ENCODE measurements at places on chromosomes 11 and 22.

GRCh38 chr22:40950962-40951794, at the start of gene RBX1:
Gene RBX1, plus strand, starts transcription at chr22:40951378. Its CDS starts 21 bp downstream, at chr22:40951399.
- peak; percentile 98 for DNase-seq

DNA sequence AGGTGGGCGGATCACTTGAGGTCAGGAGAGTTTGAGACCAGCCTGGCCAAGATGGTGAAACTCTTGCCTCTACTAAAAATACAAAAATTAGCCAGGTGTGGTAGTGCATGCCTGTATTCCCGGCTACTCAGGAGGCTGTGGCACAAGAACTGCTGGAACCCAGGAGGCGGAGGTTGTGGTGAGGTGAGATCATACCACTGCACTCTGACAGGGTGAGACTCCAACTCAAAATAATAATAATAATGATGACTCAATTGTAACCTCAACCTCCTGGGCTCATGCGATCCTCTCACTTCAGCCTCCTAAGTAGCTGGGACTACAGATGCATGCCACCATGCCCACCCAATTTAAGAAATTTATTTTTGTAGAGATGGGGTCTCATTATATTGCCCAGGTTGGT, 15.6 kb upstream of the CHRNA10 start:
- no peak for DNase-seq

- no peak for DNase-seq
These were observed 180.7 kb upstream of the NCAM1 start for GRCh38 chr11:112780351-112781087.

DNA sequence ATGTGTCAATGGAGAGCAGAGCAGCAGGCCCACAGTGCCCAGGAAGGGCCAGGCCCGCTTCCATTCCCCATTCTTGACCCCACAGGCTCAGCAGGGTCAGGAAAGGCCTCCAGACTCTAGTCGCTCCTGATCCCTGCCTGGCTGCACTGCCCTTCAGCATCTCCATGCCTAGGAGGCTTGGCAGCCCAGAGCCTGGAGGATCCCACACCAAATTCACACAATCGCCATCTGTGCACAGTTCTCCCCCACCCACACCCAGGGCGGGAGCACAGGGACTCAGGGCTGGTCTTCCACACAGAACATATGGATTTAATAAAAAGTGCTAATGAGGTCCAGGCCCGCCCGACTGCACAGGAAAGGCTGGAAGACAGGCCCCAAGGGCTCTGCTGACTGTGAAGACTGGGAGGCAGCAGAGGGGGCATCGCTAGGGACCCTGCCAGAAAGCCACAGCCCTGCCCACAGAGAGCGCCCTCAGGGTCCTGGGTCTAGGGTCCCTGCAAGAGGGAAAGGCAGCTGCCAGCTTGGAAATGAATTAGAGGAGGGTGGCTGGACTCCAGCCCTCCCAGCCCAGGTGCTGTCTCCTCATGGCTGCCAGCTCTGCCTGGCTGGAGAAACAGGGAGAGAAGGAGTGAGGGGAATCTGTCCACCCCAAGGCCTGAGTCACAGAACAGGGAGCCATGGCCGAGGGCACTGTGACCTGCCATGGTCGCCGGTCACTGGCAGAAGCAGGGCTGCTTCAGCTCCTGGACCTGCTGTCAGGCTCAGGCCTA, 39.7 kb downstream of the DKK3 start:
- no peak for DNase-seq

DNA sequence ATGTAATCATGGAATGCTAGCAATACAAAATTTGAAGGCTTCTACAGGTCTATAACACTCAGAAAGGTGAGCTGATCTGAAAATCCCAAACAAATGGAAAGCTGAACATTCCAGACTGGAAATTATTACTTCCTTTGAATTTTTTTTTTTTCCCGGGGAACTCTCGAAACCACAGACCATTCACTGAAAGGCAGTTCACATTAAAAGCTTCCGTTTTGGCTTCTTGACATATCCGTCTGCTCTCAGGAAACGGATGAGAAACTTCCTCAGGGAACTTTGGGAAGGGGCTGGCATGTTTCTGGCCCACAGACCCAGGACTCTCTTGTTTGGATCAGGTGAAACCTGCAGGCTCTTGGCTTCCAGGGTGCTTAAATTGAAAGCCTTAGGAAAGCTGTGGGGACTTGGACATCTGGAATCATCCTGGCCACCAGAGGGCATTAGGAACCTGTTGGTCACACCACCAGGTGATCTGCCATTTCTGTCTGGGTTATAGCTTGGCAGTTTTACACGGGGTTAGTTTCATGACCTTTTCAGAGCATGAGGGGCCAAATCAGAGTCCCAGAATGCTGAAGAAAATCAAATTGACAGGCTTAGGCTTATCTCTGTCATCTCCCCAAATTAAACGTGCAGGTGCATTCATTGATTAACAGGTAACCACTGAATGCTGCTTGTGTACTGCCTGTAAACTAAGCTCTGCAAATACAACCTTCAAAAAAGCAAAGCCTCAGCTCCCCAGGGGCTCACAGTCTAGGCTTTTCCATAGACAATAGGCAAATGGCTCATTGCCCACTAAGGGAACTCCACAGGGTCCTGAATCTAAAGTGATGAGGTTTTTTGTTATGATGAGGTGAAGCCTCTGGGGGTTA, 22.7 kb upstream of the GRAMD1B start:
- peak; percentile 38 for DNase-seq

DNA sequence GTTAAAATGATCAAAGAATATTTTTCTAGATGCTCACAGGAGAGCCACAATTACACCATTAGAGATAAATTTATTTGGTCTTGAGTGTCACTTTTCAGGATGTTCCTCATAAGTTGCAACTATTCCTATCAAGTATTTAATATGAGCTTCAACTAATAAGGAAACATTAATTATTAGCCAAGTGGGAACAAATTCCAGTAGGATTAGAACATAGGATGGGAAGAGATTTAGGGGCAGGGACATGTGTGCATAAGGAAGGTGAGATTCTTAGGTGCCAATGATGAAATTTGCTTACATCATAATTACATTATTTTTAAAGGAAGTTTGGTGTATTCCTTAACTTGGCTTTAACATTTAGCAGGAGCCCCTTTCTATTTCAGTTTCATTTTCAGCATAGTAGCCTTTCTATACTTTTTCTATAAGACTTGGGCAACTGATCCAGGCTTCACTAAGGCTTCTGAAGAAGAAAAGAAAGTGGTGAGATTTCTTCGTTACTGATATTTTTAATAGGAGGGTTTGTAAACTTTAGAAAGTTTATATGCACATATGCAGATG, 38.8 kb downstream of the CSRP3 start:
- no peak for DNase-seq

GRCh38 chr11:130063451-130063850, 6.2 kb upstream of the APLP2 start:
- no peak for DNase-seq

- peak; percentile 74 for DNase-seq
These were observed 14.0 kb downstream of the PSMD13 start for GRCh38 chr11:250740-251299.

- DNase-seq, result peak; percentile 65
These were observed 69.1 kb downstream of the NAT10 start for GRCh38 chr11:34174412-34175041.

GRCh38 chr11:14414470-14415461, 55.8 kb upstream of the RRAS2 start:
- peak; percentile 57 for DNase-seq

DNA sequence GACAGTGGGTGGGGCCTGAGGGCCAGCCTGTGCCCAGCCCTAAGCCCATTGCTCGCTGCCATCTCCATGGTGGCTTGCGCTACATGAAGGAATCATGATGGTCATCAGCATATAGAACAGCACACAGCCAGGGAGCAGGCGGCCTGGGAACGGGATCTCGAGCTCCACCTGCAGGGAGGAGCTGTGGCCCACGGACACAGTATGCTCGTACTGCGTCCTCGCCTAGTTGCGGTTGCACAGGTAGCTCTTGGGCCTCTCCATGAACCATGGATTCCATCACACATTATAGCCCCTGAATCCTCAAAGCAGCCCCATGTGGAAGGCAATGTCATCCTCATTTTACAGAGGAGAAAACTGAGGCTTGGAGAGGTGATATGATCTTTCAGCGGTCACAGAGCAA, 15.1 kb downstream of the SEC14L4 start:
- DNase-seq, result no peak

DNA sequence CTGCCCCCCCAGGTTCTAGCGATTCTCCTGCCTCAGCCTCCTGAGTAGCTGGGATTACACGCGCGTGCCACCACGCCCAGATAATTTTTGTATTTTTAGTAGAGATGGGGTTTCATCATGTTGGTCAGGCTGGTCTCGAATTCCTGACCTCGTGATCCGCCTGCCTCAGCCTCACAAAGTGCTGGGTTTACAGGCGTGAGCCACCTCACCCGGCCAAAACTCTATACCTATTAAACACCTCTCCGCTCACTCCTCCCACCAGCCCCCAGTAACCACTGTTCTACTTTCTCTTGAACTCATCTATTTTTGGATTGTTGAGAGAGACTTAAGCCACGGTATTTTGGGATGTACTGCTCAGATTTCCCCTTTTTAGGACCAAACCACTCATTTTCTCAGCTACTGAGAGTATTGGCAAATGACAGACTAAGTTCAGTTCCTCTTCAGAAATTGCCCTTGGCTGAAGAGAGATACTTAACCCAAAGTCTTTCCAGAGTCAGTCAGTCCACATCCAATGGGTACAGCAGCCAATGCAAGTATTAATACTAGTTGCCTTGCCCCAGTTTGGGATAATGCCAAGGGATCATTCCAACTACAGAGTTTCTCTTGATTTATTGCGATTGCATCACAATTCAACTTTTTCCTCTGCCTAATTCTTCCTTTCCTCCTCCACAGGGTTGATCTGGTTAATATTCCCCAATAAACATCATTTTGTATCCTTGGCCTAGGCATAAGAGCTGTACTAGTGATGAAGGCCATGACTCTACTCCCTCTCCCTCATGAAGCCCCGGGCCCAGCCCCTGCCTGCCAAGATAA, 36.8 kb upstream of the CSTF3 start:
- no peak for DNase-seq

- DNase-seq, result no peak
These were observed 4.8 kb upstream of the FXYD2 start for GRCh38 chr11:117829369-117829725.

DNA sequence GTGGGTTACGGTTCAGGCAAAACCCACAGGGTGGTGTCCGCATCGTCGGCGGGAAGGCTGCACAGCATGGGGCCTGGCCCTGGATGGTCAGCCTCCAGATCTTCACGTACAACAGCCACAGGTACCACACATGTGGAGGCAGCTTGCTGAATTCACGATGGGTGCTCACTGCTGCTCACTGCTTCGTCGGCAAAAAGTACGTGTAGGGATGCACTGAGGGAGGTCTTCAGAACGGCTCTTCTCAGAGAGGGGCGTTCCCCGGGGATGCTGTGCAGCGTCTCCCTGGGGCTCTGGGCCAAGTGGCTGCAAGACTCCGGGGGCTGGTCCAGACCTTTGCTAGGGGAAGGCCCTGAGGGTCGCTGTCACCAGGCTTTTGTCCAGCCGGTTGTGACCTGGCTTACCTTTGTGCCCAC, 1.3 kb downstream of the ACR start:
- DNase-seq, result no peak

GRCh38 chr11:64891215-64891848, 12.9 kb upstream of the EHD1 start:
- DNase-seq, result no peak

GRCh38 chr11:131217313-131218310, 152.8 kb upstream of the NTM start:
- no peak for DNase-seq

DNA sequence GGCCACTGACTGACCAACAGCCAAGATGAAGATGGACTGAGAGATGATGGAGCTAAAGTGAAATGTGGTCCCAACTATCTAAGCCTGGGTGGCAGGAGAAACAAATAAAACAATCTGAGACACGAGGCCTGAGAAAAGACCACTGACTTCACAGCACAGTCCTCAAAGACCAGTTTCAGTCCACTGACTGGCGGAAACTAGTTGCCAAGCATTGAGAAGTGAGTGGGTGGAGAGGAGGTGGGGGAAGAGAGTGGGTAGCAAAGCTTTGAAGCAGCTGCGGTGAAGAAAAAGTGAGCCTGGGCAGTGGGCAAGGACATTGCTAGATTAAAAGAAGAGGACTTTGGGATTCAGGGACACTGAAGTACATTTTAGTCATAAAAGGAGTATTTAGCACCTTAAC, 1.9 kb downstream of the MS4A1 start:
- no peak for DNase-seq

DNA sequence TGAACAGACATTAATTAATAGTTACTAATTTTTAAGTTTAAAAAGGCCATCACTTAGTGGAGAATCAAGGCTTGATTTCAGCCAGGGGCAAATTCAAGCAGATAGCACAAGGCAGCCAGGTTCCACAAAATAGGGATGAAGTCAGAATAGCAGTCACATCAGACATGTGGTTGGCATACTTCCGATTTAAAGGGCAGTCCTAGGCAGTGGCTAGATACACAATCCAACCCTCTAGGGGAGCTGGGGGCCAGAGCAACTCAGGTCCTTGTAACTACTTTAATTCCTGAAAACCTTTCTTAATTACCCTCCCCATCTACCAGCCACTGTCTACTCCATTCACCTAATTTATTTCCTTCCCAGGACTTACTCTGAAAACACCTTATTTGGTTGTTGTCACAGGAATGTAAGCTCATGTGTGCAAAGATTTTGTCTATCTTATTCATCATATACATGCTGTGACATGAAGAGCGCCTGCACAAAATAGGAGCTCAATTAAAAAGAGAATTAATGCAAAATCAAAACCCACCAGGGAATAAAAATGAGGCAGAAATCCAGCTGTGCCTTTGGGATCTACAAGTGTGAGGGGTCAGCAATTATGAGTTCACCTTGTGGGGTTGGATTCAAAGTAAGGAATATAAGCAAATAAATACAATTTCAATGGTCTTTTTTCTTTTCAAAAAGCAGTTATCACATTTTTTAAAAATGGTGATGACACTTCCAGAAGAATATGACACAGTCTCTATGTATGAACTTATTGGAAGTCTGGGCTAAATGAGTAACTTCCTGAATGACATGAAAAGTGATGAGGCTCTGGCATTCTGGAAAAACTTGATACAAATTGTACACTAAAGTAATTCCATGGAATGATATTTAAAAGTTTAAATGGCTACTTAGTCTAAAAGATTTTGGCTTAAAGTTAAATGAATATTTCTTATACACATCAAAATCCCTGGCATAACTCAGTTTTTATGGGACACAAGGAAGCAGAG, 53.8 kb downstream of the COPB1 start:
- no peak for DNase-seq

- no peak for DNase-seq
These were observed 16.0 kb downstream of the TCP11L1 start for GRCh38 chr11:33055375-33055774.

GRCh38 chr11:76239483-76240160, 33.3 kb upstream of the WNT11 start:
- DNase-seq, result no peak

- DNase-seq, result no peak
These were observed 11.9 kb upstream of the PHF21A start for GRCh38 chr11:46133119-46133518.

- no peak for DNase-seq
These were observed 12.4 kb downstream of the NRXN2 start for GRCh38 chr11:64710418-64711137.

GRCh38 chr11:123778511-123778910, 24.2 kb upstream of the OR6X1 start:
- no peak for DNase-seq

- DNase-seq, result no peak
These were observed 26.8 kb downstream of the MICAL2 start for GRCh38 chr11:12137005-12137690.

GRCh38 chr22:19571995-19572394, 47.8 kb upstream of the CLDN5 start:
- DNase-seq, result no peak

Data from stimulated activated CD8-positive, alpha-beta memory T cell treated with anti-CD3 and anti-CD28 coated beads, Interleukin-12 subunit alpha, Interleukin-12 subunit beta, amount 100 ng/mL, for 1 hour (primary cell).